ENCODE measurements at places on chromosomes 13 and 19.
A peak's percentile ranks its signal among the peaks of the same experiment; 100 is the strongest.

DNA sequence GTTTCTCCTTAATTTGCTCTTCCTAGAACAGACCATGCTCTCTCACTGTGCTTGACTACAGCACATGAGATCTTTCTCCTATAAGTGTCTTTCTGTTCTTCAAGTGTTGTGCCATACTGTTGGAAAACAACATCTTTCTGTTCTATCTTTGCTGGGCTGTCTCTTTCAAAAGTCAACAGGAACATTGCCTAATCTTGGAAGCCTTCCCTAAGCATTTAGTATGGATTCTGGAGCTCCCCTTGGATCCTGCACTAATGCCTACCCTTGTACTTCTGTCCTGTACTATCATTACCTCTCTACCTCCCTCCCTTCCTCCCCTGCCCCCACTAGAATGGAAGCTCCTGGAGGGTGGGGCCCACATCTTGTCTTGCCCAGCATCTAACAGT is 26.8 kb downstream of the STARD13 start:
- DNase-seq: no peak

DNA sequence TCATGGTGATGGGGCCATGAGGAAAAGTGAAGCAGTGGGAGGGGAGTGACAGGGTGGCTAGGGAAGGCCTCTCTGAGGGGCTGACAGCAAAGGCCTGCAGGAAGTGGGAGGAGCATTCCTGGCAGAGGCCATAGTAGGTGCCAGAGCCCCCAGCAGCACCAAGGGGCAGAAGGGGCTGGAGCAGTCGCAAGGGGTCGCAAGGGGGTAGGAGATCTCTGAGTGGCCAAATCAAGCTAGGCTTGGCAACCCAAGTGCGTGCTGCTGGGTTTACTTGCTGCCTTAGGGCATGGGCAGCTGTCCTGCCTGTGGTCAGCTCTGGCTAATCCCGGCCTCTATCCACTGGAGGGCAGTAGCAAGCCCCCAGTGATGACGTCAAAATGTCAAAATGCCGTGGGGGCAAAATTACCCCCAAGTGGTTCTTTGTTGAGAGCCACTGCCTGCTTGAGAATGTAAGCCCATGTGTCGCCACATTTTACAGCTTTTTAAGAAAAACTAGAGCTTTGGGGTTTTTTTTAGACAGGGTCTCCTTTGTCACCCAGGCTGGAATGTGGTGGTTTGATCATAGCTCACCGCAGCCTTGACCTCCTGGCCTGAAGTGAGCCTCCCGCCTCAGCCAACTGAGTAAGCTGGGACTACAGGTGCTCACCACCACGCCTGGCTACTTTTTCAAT is 11.8 kb downstream of the CCDC97 start:
- DNase-seq: no peak

DNA sequence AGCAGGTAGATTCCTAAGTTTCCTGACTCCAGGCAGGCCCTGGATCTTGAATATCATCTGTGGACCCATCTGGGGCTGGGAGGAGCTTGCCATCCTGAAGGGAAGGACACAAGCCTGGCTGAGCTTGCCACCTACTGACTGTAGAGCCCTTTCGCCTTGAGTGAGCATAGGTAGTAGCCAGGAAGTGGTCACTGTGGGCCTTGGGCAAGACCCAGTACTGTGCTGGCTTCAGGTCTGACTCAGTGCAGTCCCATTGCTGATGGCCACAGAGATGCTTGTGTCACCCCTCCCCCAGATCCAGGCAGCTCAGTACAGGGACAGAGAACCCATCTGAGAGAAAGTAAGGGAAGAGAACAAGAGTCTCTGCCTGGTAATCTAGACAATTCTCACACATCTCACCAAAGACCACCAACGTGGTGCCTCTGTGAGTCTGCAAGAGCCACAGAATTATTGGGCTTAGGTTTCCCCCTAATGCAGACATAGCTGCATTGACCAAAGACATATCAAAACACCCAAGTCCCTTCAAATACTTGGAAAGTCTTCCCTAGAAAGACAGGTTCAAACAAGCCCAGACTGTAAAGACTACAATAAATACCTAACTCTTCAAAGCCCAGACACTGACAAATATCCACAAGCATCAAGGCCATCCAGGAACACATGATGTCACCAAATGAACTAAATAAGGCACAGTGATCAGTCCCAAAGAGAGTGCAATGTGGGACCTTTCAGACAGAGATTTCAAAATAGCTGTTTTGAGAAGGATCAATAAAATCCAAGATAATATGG is 108.2 kb upstream of the WASF3 start:
- DNase-seq: no peak

DNA sequence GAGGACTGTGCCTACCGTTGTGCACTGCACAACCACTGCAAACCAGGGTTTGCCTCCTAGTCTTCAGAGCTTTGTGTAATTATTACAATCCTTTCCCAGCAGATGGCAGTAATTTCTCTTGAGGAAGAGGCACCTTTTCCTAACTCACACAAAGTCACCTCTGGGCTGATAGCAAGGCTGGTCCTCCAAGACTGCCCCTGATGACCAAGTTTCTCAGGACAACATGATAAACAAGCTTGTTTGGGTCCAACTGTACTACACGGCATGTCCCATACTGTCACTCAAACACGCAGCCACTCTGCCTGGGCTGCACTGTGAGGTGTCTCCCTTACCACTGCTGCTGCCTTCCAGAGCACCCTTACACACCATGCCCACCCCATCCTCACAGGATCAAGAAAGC is 39.3 kb downstream of the RFXAP start:
- peak; percentile 47 for DNase-seq

GRCh38 chr19:45464274-45464673 is 3.5 kb upstream of the FOSB start:
- no peak for DNase-seq

DNA sequence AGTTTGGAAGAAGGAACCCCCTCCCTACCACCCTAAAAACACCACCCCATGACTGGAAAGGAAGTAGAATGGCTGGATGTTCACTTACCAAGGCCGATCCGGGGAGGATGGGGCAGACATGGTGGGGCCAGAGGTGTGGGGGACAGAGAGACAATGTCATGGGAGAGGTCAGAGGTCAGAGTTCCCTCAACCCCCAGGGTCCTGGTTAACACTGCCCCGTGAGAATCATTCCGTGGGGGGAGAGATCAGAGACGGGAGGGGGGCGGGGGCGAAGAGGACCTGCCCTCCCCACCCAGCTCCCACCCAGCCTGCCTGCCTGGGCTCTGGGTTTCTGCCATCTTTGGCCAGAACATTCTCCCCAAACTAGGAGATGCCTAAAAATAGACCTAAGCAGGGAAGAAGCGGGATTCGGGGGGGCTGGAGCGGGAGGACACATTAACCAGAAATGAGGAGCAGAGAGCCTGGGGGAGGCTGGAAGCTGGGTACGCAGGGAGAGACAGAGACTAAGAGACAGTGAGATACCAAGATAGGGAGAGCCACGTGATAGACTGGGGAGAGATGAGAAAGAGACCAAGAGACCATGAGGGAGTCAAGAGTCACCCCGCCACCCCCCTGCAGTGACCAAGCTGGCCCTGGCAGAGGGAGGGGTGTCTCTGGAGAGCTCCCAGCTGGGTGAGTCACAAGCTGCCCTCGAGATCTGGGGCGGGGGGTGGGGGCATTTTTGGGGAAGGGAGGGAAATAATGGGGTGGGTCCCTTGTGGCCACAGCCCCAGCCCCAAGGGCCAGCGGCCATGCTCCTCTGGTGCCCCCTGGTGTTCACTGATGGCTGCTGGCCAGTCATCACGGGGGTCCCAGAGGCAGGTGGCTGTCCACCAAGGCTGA is 6.1 kb upstream of the KANK2 start:
- DNase-seq: peak; percentile 17

DNA sequence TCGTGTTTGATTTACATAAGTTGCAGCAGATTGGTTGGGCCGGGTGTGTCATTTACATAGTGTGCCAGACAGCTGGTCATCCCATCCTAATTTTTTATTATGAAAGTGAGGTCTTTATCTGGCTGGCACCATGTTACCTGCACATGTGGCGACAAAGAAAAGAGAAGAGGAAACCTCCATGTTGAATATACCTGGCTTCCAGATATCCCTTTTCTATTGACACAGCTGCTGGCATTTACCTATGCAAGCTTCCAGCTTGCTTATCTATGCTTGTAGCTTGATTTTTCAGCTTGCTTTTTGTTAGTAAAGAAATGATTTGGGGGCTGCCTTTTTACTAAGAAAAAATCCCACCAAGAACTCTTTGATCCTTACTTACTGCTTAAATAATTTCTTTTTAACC is 681.3 kb upstream of the SLITRK1 start:
- DNase-seq: peak; percentile 83

DNA sequence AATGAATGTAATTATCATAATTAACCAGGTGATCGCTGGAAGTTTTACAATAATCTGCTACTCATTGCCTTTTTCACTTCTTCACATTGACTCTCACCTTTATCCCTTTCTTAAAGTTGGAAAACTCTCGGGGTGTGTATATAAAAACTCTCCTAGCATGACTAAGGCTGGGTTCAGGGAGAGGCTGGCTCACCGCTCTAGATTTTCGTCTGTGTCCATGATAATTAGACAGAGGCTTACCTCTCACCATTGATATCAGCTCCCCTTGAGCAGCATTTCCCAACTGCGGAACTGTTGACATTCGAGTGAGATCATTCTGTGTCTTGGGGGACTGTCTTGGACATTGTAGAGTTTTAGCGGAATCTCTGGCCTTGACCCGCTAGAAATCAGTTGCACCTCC is 39.4 kb downstream of the NFIX start:
- no peak for DNase-seq

GRCh38 chr13:81017513-81018152 is 676.7 kb upstream of the SPRY2 start:
- DNase-seq: peak; percentile 21

- DNase-seq: no peak
Observed at GRCh38 chr13:76697288-76697687, 188.9 kb downstream of the KCTD12 start.

DNA sequence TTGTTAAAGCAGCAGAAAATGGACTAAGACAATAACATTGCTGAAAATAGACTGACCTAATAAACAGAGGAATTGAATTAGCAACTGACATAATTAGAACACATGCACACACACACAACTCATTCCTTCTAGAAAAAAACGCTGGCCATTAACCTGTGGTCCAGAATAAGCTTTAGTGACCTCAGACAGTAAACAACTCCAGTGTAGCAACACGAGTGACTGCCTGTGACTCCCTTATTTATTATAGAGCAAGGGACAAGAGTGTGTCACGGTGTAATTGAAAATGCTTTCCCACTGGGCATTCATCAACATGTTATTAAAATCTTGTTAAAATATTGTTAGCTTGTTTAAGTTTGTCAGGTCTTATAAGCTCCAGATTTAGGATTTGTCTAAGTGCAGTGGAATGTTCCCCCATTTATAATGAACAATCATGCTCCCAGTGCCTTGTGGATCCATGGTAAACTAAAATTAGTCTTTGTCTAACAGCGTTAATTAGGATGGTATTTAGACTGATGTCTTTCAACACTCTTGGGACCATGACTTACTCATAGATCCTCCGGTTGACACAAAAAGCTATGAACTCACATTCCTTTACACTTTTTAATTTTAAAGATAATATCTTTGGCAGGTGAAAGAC is 111.7 kb upstream of the IRS2 start:
- DNase-seq: no peak

GRCh38 chr13:90592943-90593342 is 754.5 kb upstream of the MIR17HG start:
- no peak for DNase-seq

DNA sequence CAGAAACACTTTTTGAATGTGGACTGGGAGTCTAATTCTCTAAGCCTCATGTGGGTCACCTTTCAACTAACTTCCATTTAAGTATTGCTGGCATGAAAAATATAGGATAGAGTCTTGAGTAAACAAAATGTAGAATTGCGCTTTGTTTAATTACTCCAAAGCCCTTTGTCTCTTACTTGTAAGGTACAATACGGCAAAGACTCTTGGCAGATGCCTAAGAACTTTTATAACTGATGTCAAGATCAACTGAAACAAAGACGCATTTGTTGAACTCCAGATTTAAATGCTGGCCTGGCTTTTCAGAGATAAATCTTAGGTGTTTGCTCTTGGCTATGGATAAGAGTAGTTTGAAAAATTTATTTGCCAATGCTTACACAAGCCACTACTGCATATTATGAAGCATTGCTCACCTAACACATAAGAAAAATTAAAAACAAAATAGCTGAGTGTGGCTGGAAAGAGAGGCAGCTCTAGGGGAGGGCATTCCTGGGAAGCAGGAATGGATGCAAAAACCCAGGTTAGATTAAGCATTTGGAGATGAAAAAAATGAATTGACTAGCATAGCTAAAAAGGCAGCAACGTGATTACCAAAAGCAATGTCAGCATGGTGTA is 107.3 kb upstream of the STARD13 start:
- no peak for DNase-seq

DNA sequence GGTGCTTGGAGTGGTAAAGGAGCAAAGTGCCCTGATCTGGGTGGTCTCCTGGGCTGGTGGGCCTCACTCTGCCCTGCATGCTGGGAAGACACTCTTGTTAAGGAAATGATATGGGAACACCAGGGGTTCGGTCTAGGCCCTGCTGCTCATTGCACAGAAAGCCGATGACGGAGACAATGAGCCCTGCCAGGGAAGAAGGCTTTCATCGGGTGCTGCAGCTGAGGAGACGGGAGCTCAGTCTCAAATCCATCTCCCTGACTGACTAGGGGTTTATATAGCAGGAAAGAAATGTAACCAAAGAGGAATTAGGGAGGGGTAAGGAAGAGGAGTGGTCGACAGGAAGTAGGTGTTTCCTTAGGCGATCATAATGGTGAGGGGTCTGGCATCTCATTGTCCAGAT is 253.4 kb downstream of the TEX29 start:
- no peak for DNase-seq

DNA sequence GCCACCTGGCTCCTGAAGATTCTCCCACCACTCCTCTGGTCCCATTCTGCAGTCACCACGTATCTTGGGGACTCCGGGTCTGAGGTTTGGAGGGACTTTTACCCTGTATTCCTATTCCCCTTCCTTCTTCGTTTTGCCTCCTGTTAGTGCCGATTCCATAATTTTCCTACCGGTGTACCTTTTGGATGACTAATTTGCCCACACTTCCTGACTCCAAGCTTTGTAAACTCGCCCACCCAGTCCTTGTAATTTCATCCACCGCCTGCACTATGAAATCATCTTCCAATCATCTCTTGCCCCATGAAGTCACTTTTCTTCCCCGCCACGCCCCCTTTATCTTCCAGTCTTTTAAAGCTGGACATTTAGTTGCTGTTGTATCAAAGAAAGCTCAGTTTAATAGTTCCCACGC is 572 bp downstream of the UCHL3 start:
- peak; percentile 7 for DNase-seq

GRCh38 chr19:11657307-11657706 is 60.0 kb downstream of the ZNF627 start:
- no peak for DNase-seq

- no peak for DNase-seq
Observed at GRCh38 chr13:23740002-23740401, 149.2 kb downstream of the MIPEP start.

GRCh38 chr19:45469945-45470761 is 2.4 kb downstream of the FOSB start:
- no peak for DNase-seq

All from NCI-H1092 (cell line).